ENCODE measurements at places on chromosomes 1 and 21.

- no peak for DNase-seq
These were observed 85.2 kb upstream of the ZP4 start for GRCh38 chr1:237975903-237976302.

- DNase-seq, result no peak
These were observed at the start of gene FCER1G for GRCh38 chr1:161215076-161215475. FCER1G (plus strand) TSS chr1:161215295; CDS start chr1:161215322, 27 bp downstream.

- no peak for DNase-seq
These were observed 4.6 kb downstream of the KRTAP10-12 start for GRCh38 chr21:44701541-44701940.

GRCh38 chr1:119914071-119914470, 17.8 kb upstream of the ADAM30 start:
- DNase-seq, result no peak

GRCh38 chr1:8424539-8425116, 106.7 kb downstream of the SLC45A1 start:
- DNase-seq, result no peak

DNA sequence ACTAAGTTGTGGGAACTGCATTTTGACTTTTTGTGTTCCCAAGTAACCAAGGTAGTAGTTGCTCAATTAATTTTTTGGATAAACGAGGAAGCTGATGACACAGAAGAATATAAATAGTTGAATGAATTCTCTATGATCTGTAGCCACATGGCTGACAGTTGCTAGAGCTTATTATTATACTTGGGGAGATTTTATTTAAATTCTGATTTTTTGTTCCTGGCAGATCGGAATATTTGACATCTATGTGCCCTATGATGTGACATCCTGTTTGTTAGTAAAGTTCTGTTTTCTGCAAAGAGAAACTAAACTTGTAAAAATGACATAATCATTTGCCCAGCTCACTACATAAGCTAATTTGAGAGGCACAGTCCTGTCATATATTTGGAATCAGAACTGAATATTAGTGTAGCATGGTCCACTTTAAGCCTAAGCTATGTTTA, 9.7 kb upstream of the LYST start:
- DNase-seq, result no peak

GRCh38 chr21:19076031-19076430, 672.4 kb upstream of the TMPRSS15 start:
- DNase-seq, result no peak

DNA sequence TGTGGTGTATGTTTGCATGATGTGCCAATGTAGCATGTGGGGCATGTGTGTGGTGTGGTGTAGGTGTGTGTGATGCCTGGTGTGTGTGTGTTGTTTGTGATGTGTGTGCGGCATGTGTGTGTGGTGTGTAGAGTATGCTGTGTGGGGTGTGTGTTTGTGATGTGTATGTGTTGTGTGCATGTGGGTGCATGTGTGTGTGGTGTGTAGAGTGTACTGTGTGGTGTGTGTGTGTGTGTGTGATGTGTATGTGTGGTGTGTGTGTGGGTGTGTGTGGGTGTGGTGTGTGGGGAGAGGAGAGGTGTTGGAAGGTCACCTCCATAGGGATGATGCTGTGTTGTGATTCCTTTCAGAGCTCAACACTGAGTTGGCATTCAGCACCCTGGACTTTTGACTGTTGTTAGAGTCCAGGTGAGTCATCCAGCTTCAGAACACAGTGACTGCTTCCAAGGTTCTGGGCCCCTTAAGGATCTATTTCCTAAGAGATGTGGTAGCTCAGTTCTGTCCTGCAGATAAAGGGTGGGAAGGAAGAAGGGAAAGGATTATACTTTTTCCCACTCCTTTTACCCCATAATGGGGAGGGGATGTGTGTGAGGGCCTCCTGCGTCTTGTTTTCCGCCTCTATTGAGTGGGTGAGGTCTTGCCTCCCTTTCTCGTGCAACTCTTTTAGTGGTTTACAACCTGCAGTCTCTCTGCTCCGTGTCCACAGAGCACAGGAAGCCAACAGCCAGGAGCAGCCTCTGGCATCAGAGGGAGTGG, 47.6 kb downstream of the RHOU start:
- DNase-seq, result no peak

- DNase-seq, result no peak
These were observed 115.9 kb downstream of the HIVEP3 start for GRCh38 chr1:41802532-41803501.

GRCh38 chr21:42421018-42421793, 17.5 kb downstream of the UBASH3A start:
- no peak for DNase-seq

DNA sequence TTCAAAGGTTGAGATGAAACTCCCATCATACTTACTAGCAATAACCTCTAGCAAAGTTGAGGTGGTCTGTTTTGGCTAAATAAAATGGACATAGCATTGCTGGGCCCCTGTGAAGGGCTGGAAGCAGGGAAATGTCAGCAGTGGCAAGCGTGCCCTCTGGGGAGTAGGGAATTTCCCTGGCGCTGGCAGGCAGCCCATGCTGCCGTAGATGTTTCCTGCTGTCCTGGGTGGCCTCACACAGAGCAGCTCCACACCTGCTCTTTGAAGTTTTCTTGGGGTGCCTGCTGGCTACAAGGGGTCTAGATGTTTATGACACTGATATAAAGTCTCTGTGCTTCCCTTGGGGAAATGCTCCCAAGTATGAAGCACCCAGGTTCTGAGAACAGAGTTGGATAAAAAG, 30.2 kb downstream of the ADARB1 start:
- DNase-seq, result no peak

DNA sequence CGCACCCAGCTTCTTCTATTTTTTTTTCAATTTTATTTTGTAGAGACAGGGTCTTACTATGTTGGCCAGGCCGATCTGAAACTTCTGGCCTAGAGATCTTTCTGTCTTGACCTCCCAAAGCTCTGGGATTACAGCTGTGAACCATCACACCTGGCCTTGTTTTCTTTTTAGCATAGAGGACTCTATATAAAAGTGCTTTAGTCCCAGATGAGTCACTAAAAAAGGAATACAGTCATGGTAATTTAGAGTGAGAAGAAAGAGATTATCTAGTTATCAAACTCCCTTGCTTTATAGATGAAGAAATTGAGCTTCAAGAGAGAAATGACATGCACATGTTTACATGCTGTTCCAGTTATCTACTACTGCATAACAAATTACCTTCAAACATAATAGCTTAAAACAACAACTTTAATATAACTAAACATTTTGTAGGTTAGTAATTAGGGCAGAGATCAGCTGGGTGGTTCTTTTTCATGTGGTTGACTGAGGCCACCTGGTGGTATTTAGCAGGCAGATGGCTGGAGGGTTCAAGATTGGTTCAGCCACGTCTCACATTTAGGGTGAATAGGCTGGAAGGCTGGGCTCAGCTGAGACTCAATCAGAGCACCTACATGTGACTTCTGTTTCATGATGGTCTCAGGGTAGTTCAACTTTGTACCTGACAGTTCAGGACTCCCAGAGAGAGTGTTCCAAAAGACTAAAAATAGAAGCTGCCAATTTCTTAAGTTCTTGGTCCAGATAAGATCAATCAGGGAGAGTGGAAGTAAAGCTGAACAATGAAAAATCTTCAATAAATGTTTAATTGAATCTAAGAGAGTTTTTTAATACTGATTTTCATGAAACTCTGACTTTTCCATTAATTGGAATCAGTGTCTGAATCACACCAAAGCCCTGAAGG, 16.9 kb upstream of the MTF2 start:
- no peak for DNase-seq

DNA sequence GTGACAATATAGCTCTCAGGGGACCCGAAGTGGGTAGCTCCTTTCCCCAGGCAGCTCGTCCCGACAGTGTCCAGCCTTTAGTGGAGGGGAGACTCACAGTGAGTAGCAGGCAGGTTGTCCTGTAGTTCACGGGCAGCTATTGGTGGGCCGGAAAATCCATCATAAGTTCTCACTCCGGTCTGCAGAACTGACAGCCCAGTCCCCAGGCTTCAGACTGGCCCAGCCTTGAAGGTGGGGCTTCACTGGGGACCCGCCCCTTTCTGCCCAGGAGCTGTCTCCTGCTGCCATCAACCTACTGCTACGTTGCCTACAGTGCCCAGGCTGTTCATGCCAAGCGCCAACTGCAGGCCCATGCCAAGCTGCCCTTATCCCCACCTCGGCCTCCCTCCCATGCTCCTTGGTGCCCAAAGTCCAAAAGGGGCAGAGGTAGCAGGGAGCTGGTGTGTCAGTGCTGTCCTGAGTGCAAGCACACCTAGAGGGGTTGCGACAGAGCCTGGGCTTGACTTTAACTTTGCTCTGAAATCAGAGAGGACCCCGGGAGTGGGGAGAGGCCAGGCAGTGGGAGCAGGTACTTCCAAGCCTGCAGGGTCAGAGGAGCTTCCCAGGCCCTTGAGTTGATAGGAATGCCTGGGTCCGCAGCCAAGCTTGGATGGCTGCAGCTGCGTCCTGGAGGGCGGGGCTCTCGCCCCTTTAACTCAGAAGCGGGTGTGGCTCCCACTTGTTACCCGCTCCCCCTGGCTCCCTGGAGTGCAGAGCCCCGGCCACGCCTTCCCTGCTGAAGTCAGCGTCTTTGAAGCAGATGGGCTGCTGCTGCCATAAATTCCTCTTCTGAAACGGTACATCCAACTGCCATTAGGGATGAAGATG, 1144.3 kb upstream of the NCAM2 start:
- no peak for DNase-seq

GRCh38 chr1:97119260-97120158, 397.9 kb downstream of the PTBP2 start:
- DNase-seq, result no peak

DNA sequence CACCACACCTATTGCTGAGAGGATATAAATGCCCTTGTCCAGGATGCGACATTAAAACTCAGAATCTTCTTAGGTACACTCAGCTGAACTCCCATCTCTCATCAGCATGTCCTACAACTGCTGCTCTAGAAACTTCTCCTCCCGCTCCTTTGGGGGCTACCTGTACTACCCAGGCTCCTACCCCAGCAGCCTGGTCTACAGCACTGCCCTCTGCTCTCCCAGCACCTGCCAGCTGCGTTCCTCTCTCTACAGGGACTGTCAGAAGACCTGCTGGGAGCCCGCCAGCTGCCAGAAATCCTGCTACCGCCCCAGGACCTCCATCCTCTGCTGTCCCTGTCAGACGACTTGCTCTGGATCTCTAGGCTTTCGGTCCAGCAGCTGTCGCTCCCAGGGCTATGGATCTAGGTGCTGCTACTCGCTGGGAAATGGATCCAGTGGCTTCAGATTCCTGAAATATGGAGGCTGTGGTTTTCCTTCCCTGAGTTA, at the start of gene KRTAP13-4:
TSS of gene KRTAP13-4 (plus strand) at position 51 of the 486 bp plus-strand sequence. CDS start at position 107, 56 bp downstream.
- DNase-seq, result no peak

DNA sequence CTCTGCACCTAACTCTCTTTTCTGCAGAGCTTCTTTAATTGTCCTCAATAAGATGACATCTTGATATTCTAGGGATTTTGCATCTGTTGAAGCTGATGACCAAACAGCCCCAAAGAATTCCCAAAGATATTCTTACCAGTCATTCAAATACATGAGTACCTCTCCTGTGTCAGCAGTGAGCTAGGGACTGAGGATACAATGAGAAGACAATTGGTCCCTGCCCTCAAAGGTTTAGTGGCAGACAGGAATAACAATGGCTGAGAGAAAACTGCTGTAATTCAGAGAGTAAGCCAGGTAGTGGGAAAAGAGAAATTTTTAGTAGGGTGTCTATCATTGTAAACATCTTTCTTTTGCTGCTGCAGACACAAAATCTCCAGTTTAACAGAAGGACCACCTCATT, 5.9 kb downstream of the MCOLN3 start:
- DNase-seq, result no peak

DNA sequence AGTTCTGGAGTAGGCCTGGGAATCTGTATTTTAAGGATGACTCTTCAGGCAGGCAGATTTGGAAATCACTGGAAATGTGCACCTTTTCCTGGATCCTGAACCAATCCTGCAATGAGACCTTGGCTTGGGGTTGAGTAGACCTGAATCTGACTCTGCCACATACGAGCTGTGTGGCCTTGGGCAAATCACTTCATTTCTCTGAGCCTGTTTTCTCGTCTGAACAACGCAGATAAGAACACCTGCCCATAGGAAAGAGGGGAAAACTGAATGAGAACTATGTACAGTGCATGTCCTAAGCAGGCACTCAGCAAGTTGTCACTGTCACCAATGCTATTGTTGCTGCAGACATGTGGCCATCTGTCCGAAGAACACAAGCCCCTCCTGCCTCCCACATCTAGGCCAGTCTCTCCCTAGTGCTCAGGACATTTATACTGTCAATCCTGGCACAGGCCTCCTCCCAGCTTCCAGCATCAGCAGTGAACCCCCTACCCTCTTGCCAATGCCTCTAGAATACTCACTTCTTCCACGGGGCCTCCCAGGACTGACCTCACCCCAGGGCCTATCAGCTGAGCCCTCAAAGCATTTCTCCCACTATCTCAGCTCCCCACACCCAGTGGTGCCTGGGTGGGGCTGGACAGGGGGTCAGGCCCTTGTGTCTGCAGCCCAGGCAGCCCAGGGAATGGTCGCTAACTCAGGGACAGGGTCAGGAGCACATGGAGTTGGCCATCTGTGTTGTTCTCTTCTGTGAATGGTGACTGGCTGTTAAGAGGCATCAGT, 88.8 kb upstream of the ZBTB40 start:
- DNase-seq, result no peak

DNA sequence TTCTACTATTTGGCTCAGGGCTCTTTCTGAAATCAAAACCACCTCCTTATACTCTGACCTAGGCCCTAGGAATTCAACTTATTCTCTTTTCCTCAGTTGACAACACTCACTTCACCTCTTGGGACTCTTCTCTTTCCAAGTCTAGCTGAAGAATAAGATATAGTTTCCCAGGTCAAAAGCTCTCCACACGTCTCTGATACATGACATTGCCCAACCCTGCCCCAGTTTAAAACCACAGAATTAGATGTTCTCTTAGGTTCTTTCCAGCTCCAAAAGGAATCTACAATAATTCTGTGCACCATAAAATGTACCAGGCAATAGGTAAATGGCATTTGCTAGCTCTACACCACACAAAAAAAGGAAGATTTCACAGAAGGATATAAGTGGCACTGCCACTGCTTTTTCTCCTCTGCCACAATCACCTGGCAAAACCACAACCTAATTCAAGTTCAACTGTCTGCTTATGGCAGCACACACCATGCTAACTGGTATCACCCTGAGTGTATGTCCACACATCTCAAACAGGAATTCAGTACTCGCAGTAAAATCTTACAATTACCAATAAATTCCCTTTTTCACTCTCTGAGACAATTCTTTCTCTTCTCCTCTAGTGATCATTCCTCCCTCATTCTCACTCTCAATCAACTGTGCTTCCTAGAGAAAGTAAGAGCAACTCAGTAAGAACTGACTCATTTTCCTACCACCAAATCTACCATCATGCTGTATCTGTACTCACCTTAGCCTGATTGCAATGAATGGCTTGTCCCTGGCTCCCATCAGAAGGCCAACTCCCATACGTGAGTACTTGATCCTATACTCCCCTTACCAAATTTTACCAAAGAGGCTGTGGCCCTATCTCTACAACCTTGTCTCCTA, 27.3 kb downstream of the ZBTB8OS start:
- DNase-seq, result no peak

DNA sequence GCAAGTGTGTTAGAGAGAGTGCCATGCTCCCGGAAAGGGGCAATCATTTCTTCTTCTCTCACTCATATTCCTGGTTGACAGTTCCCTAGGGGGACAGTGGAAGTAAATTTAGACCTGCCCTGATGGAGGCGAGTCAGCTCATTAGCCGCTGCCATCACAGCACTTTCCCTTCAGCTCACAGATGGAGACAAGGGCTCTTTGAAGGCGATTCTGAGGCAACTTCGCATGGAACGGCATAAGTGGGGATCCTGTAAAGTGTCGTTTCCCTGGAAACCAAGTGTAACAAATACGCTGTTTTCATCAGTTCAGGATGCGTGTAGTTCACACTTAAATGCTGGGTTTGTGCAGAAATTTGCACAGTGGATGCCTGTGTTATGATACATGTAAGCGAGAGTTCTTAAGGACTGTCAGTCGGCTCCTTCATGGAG, 114.5 kb upstream of the TMPRSS15 start:
- DNase-seq, result no peak
